ENCODE measurements at places on chromosomes 1 and 21. TPM values are rescaled to one million over a fixed set of nuclear protein-coding genes. Genes with fewer than 3 reads are reported as not detected.

The SPRR1B gene
- total RNA-seq, result not detected

The HCN3 gene
- total RNA-seq, result 1.0 TPM

The VPS26C gene
- 27.7 TPM for total RNA-seq

The EDN2 gene
- total RNA-seq, result not detected

The COL9A2 gene
- total RNA-seq, result 7.8 TPM

The PTGER3 gene
- total RNA-seq, result 2.6 TPM

The CLDN17 gene
- total RNA-seq, result not detected

The AKR7A3 gene
- 0.52 TPM for total RNA-seq

Measured in skeletal muscle tissue (tissue), 5 donors.